ENCODE measurements at places on chromosomes 2 and 18. TPM values are rescaled to one million over a fixed set of nuclear protein-coding genes. Genes with fewer than 3 reads are reported as not detected.

The C1QL2 gene
- not detected for total RNA-seq

The ABHD1 gene
- total RNA-seq, result not detected

The SCG2 gene
- 18.0 TPM for total RNA-seq

The NAGK gene
- total RNA-seq, result 87.0 TPM

The FHL2 gene
- total RNA-seq, result 146 TPM

The ANKRD44 gene
- 10.3 TPM for total RNA-seq

The CCBE1 gene
- 7.7 TPM for total RNA-seq

The STAT1 gene
- 537 TPM for total RNA-seq

The SANBR gene
- 10.6 TPM for total RNA-seq

The GPR45 gene
- not detected for total RNA-seq

The IL1A gene
- total RNA-seq, result 0.22 TPM

The TUBA4B gene
- total RNA-seq, result not detected

The PRKD3 gene
- total RNA-seq, result 46.0 TPM

The KYNU gene
- 11.3 TPM for total RNA-seq

The EMILIN1 gene
- 0.17 TPM for total RNA-seq

The KIF1A gene
- not detected for total RNA-seq

Measured in M059J (cell line).